ENCODE measurements at places on chromosomes 1 and 21. TPM values are rescaled to one million over a fixed set of nuclear protein-coding genes. Genes with fewer than 3 reads are reported as not detected.

DNA sequence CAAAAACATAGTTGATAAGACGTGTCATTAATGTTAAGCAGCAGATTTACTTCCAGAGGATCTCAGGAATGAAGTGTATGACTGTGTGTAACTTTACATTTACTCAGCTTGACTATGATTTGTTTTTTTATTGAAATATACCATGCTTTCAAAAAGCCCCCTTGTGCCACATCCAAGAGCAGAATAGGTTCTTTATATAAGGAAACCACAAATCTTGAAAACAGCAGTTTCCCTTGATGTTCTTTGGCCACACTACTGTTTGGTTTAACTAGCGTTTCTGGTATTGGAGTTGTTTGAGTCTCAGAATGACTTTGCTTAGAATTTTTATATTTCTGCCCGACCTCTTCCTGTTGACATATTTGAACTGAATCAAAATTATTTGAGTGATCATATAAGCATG lies 25.0 kb downstream of the LRRC8C start:
- peak; percentile 58 for DNase-seq

DNA sequence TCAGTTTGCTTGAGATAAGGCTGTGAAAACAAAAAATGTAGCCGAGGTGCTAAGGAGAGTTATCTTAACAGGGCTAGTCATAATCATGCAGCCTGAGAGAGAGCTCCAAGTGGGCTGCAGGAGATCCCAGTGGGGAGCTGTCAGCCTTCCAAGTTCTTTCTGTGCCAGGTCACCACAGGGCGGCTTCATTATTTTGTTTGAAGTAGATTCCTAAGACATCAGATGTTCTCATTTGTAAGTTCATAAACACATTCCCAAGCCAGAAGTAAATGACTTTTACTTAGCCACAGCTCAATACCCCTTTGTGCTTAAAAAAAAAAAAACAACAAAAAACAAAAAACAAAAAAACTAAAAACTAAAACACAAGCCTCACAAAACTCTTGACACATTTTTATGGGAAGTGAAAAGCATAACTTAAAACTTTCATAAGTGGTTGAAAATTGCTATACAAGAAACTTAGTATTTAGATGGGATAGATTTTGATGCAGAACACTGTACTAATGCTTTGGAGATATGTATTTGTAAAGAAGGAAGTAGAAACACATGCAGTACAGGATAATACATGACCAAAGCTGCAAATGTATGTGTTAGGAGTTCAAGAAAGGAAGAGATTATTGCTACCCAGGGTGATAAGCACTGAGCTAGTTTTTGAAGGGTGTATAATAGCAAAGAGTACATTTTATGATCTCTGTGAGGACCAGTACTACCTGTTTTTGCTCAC lies 8.6 kb downstream of the CDC14A start:
- DNase-seq, result no peak

- peak; percentile 67 for DNase-seq
These were observed 23.1 kb downstream of the DYRK3 start for GRCh38 chr1:206658264-206658980.

GRCh38 chr21:31713973-31714740 lies 17.8 kb downstream of the SCAF4 start:
- no peak for DNase-seq

GRCh38 chr1:232837087-232837486 lies 31.9 kb downstream of the MAP10 start:
- DNase-seq, result no peak

DNA sequence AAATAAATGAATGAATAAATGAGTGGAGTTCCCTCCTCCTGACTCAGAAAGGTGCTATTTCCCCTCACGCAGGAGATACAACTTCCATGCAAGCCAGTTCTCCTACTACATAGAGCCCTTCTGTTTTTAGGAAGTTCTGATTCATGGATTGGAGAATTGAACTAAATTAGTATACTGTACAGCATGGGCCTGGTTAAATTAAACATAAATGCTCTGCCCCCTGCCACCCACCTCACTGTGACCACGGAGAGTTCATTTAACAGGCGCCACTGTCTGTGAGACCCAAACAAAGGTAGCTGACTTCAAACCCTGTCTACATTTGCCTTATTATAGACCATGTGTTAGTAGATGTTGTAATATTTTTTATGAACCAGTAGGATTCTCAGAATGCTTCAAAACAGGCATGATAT lies 9.1 kb upstream of the IRF2BP2 start:
- DNase-seq, result no peak

- DNase-seq, result no peak
These were observed 26.8 kb upstream of the TARBP1 start for GRCh38 chr1:234505769-234506102.

The ZBTB37 gene
- 7.9 TPM for total RNA-seq

The SH2D5 gene
- 1.3 TPM for total RNA-seq

The FALEC gene
- total RNA-seq, result not detected

The EPHB2 gene
- not detected for total RNA-seq
